ENCODE measurements at places on chromosomes 1 and 21.

DNA sequence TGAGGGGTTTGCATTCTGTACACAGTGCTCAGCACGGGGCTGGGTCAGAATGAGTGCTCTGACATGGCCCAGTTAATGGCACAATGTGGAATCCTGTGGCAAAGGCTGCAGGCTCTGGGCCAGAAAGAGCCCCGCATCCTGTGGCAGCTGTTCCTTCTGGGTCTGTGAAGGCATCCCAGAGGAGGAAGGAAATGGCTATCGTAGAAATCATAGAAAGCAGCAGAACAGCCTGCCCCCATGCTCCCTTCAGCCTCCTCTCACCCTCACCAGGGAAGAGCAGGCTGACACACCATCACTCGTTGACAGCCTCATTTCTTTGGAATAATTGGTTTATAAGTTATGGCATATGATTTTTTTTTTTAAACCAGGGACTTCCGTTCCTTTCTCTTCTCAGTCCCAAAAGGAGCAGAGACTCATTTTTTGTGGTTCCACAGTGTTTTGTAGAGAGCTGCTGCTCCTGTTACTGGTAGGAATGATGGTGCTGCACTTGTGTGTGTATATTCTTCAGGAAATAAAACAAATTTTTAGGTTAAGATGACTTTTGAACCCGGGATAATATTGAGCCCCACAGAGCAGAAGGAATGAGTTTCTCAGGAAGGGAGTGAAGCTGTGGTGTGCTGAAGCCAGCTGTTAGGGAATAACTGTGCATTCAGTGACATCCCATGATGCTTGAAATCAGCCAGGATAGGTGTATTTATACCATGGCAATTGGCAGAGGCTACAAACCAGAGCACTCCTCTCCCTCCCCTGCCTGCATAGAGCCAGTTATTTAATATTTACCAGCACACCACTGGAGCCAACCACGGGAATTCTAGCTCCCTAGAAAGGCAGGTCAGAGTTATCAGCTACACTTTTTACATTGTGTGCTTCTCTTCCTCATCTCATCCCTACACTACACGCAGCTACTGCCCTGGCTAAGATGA is 32.0 kb downstream of the PLXNA2 start:
- no peak for DNase-seq

- DNase-seq, result no peak
Measured at GRCh38 chr1:11248169-11248568, 14.2 kb downstream of the MTOR start.

DNA sequence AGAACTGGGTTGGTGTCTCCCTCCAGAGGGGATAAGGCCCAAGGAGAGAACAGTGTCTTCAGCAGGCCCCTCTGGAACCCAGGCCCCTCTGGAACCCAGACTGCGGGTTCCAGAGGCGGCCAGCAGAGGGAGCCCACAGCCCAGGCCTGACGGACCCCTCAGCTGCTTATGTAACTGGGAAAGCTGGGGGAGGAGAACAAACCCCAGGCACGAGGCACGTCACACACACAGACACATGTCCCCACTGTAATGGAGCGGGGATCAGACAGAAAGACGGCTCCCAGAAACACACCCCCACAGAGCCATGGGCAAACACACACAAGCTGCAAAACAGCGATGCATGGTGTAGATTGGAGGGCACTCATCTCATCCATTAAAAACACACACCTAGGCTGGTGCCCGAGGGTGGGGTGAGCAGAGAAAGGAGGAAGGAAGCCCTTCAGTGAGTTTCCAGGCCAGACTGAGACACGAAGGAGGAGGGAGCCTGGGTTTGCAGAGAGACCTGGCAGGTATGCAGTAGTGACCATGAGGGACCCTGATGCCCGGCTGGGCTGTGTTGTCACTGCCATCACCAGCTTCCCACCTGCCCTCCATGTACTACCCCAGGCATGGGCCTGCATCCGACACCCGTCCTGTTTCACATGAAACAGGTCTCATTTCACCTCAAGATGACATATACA is 2.8 kb upstream of the IGSF8 start:
- DNase-seq, result peak; percentile 56

- no peak for DNase-seq
Measured at GRCh38 chr1:56070601-56071000, 508.8 kb downstream of the PLPP3 start.

DNA sequence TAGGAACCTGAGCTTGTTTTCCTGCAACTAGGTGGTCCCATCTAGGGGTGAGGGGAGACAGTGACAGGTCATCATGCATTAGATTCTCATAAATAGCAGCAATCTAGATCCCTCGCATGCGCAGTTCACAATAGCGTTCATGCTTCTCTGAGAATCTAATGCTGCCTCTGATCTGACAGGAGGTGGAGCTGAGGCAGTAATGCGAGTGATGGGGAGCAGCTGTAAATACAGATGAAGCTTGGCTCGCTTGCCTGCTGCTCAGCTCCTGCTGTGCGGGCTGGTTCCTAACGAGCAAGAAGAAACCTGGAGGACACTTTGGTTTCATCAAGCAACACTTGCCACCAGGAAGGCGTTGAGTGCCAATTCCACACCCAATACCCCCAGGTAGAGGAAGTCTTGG is 95.1 kb upstream of the OLIG2 start:
- no peak for DNase-seq

DNA sequence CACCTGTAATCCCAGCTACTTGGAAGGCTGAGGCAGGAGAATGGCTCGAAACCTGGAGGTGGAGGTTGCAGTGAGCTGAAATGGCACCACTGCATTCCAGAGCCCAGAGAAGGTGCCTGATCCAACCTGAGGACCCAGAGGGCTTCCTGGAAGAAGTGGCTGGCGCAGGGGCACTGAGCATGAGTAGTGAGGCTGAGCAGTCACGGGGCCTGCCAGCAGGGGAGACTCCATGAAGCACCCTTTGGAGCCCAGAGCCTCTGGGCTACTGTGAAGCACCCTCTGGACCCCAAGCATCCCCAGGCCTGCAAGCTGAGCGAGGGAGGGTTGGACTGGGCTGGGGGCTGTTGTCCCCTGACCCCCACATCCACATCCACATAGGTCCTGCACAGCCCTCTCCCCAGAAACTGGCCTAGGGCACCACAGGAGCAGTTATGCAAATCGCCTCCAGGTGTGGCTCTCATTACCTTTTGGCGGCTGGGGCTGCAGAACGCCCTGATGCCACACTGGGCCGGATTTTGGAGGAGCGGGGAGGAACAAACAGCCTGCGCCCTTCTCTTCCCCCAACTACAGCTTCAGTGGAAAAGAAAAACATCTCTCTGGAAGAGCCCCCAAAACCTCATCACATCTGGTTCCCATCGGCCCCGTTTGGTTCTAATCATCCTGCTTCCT is 78.2 kb upstream of the TARDBP start:
- no peak for DNase-seq

- no peak for DNase-seq
Measured at GRCh38 chr1:54556110-54556509, 8.1 kb downstream of the ACOT11 start.

- DNase-seq, result no peak
Measured at GRCh38 chr21:38269576-38269936, 12.8 kb downstream of the KCNJ15 start.

DNA sequence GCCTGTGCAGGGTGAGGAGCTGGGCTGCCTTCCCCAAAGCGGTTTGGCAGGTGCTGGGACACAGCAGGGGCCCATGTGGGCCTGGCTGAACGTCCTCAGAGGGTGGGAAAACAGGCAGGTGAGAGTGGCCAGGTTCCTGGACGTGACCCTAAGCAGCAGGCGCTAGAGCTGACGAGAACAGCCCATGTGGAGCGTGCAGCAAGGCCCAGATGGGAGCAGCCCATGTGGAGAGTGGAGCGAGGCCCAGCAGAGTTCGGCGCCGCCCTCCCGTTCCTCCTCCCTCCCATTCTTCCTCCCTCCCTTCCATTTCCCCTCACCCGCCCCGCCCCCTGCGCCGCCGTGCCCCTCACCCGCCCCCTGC is 314.4 kb upstream of the VAMP3 start:
- no peak for DNase-seq

DNA sequence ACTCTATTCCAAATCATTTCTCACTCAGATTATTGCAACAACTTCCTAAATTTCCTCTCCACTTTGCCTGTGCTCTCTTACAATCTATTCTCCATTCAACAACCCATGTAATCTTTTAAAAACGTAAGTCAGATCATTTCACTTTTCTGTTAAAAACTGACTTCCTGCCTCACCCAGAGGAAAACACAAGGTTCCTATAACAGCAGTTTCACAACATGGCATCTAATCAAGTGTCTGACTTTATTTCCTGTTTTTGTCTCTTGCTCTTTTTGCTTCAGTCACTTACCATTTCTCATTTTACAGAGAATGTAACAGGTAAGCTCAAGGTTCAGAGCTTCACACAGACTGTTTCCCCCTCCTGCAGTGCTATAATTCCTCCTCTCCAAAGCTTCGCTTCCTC is 560.7 kb downstream of the LRRIQ3 start:
- DNase-seq, result no peak

GRCh38 chr1:8104278-8105236 is 78.4 kb upstream of the ERRFI1 start:
- no peak for DNase-seq

GRCh38 chr1:244614879-244615278 is 38.0 kb upstream of the DESI2 start:
- DNase-seq, result no peak

- DNase-seq, result no peak
Measured at GRCh38 chr1:21257431-21258135, 32.7 kb downstream of the ECE1 start.

DNA sequence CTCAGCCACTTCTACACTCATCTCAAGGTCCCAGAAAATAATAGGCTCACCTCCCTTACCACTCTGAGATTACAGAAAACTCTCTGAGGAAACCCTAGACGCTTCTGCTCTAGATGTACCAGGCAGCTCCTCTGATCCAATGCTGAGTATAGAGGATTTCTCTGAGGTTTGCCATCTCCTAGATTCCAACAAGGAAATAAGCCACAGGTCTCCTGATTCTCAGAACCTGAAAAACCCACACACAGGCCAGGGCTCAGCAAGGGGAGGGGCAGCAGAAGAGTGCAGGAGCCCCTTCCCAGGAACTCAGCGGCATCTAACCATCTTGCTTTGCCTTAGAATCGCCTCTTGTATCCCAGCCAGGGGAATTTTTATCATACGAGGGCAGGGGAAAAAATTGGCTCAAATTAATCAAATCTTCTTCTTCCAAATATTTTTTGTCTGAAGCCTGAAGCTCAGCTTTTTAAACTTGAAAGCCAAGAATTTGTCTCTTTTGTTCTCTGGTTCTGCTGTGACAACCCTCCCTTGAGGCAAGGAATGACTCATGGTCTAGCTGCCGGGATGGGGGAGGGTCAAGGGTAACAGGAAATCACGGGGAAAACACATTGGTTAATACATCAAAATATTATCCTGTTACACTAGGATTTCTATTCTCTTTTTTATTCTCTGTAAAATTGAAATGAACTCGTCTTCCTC is 30.8 kb downstream of the GORAB start:
- no peak for DNase-seq

Data from activated CD8-positive, alpha-beta memory T cell treated with anti-CD3 and anti-CD28 coated beads for 4 hours (primary cell).